SK-N-DZ (cell line): ENCODE measurements at places on chromosomes 6 and 20.

- DNase-seq: no peak
Observed at GRCh38 chr6:113755449-113756289, 101.5 kb upstream of the MARCKS start.

DNA sequence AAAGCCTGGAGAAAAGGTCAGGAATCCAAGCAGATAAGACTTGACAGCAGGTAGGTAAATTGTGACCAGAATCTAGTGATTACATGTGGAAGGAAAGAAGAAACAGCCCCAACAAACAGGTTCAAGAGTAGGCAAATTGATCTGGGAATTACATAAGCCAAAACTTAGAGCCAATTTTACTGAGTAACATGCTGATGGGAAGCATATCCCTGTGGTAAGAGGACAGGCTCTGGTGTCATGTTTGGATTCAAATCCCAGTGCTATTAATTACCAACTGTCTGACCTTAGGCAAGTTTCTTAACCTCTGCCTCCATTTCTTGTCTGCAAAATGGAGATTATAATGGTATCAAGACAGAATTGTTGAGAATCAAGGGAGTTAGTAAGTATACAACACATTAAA is 20.4 kb downstream of the MCM9 start:
- no peak for DNase-seq

DNA sequence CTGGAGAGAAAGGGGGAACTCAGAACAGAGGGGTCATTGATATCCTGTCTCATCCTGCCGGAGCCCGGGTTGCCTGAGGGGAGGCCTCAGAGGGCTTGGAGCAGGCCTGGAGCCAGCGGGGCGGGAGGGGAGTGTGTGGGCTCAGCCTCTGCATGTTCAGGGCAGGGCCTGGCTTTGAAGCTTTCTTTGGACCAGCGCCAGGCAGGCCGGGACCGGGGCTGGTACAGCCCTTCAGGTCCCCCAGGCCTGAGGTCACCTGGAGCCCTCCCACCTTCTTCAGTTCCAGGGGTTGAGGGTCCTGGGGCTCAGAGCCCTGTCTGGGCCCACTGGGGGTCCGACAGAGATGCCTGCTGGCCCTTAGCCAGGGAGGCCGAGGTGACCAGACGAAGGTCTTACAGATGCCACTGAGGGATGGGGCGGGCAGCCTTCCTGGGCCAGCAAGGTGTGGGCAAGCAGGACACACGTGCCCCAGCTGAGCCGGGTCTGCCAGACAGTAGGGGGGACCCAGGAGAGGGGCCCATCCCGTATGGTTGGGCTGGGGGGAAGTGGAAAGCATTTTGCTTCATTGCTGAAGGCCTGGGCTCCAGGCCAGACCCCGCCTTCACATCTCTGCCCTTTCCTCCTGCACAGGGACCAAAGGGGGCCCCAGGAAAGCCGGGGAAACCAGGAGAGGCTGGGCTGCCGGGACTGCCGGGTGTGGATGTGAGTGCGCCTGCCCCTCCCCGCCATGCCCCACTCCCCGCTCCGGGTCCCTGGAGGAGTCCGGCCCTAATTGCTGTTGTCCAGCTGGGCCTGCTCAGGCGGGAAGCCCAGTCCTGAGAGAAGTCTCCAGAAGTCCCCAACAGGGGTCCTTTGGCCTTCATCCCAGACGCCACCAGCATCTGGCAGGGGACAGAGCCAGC is 2.0 kb downstream of the COL9A3 start:
- DNase-seq: no peak

- DNase-seq: no peak
Observed at GRCh38 chr6:6997263-6998193, 110.2 kb upstream of the RREB1 start.

DNA sequence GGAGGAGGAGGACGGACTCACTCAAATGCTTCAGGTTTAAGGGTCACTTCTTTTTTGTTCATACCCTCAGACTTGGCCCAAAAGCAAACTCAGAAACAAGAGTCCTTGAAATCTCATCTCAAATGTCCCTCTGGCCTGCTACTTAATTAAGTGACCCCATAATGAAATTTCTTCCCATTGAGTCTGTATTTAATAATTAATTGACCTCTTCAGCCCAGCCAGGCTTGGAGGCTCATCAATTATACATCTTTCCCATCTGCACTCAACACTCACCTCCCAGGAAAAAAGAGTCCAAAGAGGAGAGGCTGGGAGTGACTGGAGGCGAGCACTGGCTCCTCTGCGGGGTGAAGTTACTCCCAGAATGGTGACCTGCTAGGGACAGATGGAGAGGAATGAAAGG is 90.5 kb upstream of the EYA2 start:
- no peak for DNase-seq

GRCh38 chr6:4788953-4789584 is 12.9 kb downstream of the CDYL start:
- DNase-seq: no peak

GRCh38 chr20:9147547-9148024 is 78.7 kb downstream of the PLCB4 start:
- no peak for DNase-seq

DNA sequence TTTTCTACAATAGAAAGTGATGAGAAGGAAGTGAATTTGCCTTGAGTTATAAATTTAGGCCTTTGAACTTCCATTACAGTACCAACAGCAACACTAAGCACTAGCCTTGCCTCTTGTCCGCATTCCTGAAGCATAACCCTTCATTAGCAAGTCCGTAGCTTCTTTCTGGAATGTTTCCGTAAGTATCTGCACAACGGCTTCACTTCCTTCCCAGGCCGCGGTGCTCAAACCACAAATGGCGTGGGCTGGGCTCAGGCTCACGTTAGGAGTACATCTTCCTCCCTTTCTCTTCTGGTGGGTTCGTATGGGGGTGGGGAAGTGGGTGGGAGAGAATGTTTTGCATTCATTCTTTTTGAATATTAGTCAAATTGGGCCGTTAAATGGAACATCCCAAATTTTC is 193.8 kb upstream of the SNX9 start:
- no peak for DNase-seq

DNA sequence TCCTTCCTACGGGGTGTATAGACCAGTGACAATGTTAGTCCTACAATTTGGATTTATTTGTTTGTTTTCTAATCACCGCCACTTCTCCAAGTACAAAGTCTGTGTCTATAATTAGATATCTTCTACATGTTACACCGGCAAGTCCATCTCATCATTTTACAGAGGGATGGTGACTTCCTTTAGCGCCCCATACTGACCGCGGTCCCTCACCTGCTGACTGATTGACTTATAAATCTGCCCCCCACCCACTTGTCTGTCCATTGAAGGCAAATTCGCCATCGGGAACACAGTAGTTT is 8.9 kb upstream of the NR2E1 start:
- DNase-seq: no peak

DNA sequence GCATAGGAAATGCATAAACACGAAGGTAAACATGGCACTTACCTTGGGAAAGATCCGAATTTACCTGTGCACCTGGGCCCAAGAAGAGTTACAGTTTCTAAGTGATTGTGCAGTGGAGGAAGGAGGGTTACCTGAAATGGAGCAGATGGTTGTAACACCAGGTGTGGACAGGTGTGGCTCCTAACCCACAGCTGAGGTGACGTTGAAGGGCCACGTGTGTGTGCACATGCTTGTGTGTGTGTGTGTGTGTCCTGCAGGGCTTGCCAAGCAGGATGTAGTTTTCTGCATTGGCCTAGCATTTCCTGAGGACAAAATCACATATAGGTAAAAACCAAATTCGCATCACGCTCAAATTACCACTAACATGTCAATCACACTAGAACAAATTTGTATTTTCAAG is 240.8 kb downstream of the ANKRD60 start:
- no peak for DNase-seq

DNA sequence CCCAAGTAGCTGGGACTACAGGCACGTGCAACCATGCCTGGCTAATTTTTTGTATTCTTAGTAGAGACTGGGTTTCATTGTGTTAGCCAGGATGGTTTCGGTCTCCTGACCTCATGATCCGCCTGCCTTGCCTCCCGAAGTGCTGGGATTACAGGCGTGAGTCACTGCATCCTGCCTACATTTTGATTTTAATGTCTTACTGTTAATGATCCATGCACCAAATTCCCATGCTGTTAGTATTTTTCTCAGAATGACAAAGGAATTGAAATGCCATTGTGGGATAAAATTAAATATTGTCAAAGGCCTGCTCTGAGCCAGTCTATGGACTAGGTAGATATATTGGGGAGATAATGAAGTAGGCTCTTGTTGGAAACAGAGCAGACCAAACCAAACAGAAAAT is 28.2 kb downstream of the CBFA2T2 start:
- no peak for DNase-seq

DNA sequence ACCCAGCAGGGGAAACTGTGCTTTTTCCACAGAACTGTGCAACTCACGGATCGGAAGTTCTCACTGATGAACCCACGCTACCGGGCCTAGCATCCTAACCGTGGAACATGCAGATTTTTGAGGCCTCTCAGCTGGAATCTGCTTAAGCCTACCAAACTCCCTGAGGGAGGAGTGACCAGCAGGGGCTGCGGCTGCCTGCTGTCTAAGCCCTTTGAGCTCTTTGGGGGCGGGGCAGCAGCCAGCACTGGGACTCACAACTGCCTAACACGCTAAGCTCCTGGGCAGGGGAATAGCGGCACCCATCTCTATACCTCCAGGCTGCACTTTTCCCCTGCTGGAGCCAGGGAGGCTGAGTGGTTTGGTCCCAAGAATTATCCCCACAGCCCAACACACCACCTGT is 20.4 kb upstream of the METTL24 start:
- no peak for DNase-seq

DNA sequence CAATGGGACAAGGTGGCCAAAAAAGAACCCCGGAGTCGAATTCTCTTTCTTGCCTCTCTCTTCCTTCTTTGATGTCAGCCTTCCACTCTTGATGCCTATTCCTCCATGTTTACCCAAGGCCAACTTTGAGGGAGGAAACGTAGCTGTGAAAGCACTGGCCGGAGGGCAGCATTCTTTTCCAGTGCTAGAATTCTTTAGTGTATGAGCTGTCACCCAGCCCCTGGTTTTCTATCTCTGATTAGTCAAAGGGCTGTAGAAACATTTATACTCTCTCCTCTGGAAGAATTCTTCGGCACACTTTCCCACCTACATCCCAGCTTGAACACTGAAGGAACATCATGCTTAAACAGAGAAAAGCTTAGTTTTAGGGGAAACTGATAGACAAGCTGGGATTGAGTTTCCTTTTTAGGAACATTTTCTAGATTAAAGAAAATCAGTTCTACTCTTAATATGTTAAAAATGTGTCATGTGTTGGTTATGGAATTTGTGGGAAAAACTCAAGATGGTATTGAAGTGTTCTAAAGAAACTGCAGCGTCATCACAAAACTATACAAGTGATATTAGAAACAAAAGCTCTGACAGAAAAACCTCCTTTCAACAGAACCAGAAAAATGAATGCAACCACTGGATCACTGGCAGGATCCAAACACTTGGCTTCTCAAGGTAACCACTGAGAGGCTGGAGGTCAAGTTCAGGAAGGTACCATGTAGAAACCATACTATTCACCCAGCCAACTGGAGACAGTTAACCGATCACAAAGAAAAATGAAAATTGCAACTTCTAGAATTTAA is 20.7 kb upstream of the UTRN start:
- DNase-seq: no peak

- no peak for DNase-seq
Observed at GRCh38 chr6:127486934-127487333, 27.7 kb upstream of the KIAA0408 start.
